ENCODE measurements at places on chromosomes 3 and 15.
A peak's percentile ranks its signal among the peaks of the same experiment; 100 is the strongest.

- no peak for DNase-seq
Measured at GRCh38 chr15:56869573-56869972, 48.9 kb upstream of the TCF12 start.

GRCh38 chr15:65930134-65930533, 60.8 kb downstream of the RAB11A start:
- DNase-seq = no peak

DNA sequence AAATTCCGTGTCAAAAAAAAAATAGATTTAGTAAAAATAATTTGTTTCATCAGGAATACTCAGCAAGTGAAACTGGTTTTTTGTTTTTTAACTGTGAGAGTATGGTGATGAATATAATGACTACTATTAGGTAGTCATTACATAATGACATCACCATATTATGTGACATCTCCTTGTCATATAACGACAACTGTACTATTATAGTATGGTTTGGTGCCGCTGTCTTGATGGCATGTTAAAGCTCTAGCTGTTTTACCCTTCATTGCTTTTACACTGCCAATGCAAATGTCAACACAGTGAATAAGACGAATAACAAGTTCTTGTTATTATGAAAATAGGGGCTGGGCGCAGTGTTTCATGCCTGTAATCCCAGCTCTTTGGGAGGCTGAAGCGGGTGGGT, 45.6 kb upstream of the FAH start:
- no peak for DNase-seq

- peak; percentile 64 for DNase-seq
Measured at GRCh38 chr3:62665627-62666437, 209.4 kb downstream of the CADPS start.

DNA sequence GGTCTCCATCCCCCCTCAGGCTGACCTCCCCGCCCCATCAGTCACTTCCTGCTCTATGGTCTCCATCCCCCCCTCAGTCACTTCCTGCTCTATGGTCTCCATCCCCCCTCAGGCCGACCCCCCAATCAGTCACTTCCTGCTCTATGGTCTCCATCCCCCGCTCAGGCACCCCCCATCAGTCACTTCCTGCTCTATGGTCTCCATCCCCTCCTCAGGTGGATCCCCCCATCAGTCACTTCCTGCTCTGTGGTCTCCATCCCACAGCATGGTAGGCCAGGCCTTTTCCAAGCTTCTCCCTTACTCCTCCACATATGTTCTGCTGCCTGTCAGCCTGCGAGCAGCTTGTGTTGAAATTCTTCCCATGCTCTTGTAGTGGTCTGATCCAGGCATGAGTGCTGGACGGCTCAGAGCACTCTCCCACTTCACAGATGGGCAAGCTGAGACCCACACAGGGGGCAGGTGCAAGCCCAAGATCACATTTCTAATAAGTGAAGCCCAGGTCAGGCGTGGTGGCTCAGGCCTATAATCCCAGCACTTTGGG, 36.8 kb downstream of the BDH1 start:
- DNase-seq = no peak

DNA sequence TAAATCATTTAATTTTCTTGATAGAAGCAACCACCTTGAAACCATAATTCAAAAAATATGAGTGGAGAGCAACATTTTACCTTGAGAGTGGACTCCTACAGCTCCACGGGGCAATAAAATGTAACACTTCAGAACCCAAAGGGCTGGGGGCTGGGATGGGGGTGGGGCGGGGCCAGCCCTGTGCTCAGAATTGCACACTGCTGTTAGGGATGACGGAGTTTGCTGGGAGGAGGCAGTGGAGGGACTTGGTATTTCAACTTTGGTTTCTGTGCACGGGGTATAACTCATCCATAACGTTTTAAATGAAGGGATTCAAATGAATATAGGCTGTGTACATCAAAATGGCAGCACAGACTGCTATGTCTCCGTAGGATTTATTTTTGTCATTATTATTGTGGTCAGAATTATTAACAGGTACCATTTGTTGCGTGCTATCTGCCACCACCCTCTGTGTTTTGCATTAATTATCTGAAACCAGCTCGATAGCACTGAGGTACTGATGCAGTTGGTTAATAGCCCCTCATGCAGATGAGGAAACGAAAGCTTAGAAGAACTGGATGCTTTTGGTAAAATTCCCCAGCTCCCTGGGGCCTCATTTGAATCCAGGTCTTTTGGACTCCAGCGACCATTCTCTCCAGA, 29.4 kb upstream of the WNT5A start:
- DNase-seq = no peak

DNA sequence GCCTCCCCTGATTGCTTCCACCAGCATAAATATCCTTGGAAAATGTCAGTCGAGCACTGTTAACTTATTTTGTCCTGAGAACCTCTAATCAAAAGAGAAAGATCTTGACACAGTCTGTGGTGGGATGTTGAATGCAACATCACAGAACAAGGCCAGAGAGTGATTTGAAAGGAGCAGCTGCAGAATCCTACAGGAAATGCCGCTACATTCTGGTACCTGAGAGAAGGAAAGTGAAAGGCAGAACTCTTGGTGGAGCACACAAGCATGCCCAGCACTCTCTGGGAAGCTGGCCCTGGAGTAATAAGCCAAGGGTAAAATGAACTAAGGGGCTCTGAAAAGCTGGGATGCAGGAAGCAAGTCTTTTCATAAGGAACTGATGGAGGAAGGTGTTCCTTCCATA, 75.8 kb downstream of the CBLB start:
- DNase-seq = no peak

GRCh38 chr15:69958496-69959084, 139.1 kb downstream of the TLE3 start:
- DNase-seq = no peak

- DNase-seq = no peak
Measured at GRCh38 chr3:171309906-171310359, 150.3 kb downstream of the TNIK start.

DNA sequence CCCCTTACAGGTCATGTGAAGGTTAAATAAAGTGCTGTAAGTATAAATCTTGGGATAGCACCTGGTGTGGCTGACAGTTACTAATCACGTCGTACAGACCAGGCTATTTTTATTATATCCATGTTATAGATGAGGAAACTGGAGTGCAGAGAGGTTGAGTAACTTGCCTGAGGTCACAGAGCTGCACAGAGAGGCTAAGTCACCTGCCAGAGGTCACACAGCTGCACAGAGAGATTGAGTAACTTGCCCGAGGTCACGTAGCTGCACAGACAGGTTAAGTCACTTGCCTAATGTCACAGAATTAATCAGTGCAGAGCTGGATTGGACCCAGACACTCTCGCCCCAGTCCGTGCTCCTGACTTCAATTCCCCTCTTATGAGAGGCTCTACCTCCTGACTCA, 171.5 kb downstream of the NUP210 start:
- no peak for DNase-seq

- DNase-seq = no peak
Measured at GRCh38 chr3:42980209-42980608, 1.1 kb downstream of the GASK1A start.

DNA sequence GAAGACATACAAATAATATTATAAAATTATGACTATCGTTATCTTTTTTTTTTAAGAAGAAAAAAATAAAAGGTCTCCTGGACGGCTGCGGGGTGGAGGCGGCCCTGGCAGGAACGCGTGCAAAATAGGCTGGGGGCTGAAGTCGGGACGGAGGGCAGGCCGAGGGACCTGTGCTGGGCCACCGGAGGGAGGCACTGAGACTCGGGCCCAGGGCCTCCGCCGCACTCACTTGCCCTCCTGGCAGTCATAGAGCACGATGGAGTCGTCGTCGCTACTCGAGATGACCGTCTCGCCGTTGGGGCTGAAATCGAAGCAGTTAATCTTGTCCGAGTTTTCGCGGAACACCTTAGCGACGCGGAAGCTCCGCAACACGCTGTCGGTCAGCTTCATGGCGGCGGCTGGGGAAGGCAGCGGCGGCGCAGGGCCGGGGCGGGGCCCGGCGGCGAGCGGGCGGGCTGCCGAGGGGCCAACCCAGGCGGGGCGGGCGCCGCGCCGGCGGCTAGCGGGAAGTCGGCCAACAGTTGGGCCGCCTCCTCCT, 408 bp downstream of the WDR82 start:
- peak; percentile 99 for DNase-seq

GRCh38 chr3:54951405-54951804, 23.5 kb upstream of the LRTM1 start:
- DNase-seq = no peak

GRCh38 chr3:169563775-169564059, 99.8 kb downstream of the MECOM start:
- DNase-seq = no peak

- no peak for DNase-seq
Measured at GRCh38 chr15:62021991-62022600, 38.2 kb downstream of the VPS13C start.

- no peak for DNase-seq
Measured at GRCh38 chr15:29849716-29850115, 27.4 kb upstream of the TJP1 start.

GRCh38 chr3:117515309-117515708, 805.7 kb downstream of the TUSC7 start:
- no peak for DNase-seq

- DNase-seq = no peak
Measured at GRCh38 chr3:159792070-159792469, 196.6 kb upstream of the IL12A start.

DNA sequence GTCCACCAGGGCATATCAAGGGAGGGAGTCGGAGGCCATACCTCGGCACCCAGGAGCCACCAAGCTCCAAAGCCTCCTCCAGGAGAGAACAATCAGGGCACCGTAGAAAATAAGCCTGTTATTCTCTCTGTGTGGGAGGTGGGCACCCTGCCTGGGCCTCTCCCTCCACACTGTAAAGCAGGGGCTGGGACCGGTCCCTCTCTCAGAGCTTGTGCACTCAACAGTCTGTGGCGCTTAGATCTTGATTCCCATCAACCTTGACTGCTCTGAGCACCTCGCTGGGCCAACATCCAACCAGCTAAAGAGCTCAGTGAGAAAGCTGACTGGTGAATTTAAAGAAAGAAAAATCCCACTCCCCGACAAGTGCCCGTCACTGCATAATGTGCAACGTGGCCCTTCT, 53.0 kb downstream of the PCSK6 start:
- DNase-seq = no peak

- no peak for DNase-seq
Measured at GRCh38 chr3:65037861-65038260, 350.1 kb upstream of the ADAMTS9 start.

- no peak for DNase-seq
Measured at GRCh38 chr3:50351323-50351697, 648 bp downstream of the CYB561D2 start.

DNA sequence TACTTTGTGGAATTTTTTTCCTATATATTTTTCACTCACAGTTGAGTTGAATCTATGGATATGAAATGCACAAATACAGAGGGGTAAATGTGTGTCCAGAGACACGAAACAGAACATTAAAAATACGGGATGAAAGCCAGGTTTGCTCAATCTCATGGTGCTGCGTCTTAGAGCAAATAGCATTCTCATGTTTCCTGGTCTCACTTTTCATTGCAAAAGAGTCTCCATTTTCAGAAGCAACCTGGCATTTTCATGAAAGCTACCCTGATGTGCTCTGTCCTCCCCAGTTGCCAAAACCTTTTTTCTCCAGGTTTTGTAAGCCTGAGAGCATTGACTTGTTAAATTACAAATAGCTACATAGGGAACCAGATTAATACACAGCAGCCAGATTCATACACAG, 49.5 kb upstream of the MBNL1 start:
- DNase-seq = no peak

- no peak for DNase-seq
Measured at GRCh38 chr3:16243706-16244490, 20.8 kb downstream of the DPH3 start.

DNA sequence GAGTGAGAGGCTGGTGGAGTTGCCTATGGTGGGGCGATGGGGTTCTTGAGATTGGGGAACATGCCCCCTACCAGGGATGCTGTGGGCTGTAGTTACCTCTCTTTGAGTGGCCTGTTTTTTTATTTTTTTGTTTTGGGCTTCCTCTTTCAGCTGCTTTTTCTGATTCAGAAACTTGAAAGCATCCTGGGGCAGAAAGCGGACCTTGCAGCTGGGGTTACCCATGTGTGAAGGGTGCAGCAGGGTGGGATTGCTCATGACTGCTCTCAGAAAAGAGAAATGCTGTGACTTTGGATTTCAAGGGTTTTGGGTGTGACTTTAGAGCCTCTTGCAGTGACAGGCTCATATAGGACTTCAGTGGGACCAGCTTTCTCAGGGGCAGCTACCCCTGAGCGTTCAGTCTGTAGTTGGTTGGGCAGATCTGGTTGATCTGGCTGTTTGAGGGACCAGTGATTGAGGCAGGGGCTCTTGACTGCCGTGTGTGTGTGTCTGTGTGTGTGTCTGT, 1.8 kb downstream of the LIMD1 start:
- no peak for DNase-seq

DNA sequence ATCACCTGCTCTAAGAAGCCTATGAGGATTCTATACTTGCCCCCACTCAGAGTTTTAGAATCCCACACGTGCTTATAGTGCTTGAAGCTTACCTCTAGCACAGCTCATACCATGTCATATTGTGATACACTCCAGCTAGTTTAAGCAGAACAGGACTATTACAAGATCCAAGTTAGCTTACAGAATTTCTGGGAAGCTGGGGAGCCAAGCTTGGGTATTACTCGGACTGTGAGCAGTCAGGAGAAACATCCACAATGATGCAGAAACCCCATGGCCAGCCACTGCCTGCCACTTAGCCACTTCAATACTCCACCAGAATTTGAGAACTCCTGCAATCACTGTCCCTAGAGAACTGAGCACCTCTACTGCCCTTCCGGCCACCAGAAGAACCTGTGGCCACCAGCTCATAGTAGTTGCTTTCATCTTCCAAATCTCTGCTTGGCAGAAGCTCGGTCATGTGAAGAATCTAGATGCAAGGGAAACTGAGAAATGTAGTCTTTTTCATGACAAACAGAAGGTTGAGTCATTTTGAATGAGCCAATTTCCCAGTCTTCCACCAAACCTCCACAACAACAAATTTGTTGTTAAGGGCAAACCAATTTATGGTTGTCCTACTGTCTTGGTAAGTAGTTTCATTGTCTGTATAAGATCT, 27.7 kb upstream of the SSR3 start:
- DNase-seq = no peak

- DNase-seq = no peak
Measured at GRCh38 chr15:96974761-96975160, 644.3 kb downstream of the NR2F2 start.

DNA sequence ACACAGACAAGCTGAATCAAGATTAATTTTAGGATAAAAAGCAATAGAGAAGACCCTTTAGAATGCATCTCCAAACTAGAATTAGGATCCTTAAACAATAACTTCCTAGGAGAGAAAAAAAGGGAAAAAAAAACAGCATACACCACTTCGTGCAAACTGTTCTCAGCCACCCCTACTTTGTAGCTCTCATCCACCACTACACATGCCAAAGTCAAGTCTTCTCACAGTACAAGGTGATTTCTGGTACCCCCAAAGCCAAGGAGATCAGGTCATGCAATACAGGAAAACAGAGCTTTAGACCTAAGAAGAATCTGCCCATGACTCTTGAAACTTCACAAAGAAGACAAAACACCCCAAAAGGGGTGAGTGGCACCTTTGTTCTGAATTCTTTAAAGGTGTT, 166.9 kb downstream of the SUCNR1 start:
- DNase-seq = no peak

- no peak for DNase-seq
Measured at GRCh38 chr3:138429665-138430064, 4.8 kb upstream of the ESYT3 start.

All from right kidney (tissue), 9 donors.